NCI-H1436 (cell line): ENCODE measurements at places on chromosomes 2 and 18.

- DNase-seq = no peak
Observed at GRCh38 chr2:29222381-29223179, 107.4 kb downstream of the CLIP4 start.

- no peak for DNase-seq
Observed at GRCh38 chr2:11711751-11712150, 34.7 kb upstream of the LPIN1 start.

GRCh38 chr2:57720728-57721627 is 325.6 kb upstream of the VRK2 start:
- DNase-seq = no peak

GRCh38 chr18:73556904-73557303 is 590.7 kb downstream of the FBXO15 start:
- DNase-seq = no peak

GRCh38 chr2:197672371-197672893 is 3.0 kb downstream of the RFTN2 start:
- no peak for DNase-seq

- no peak for DNase-seq
Observed at GRCh38 chr18:79682894-79683625, 3.5 kb downstream of the CTDP1 start.

GRCh38 chr2:4656326-4656725 is 953.0 kb downstream of the DCDC2C start:
- DNase-seq = no peak

GRCh38 chr2:113111823-113112287 is 15.5 kb upstream of the IL1RN start:
- DNase-seq = no peak

DNA sequence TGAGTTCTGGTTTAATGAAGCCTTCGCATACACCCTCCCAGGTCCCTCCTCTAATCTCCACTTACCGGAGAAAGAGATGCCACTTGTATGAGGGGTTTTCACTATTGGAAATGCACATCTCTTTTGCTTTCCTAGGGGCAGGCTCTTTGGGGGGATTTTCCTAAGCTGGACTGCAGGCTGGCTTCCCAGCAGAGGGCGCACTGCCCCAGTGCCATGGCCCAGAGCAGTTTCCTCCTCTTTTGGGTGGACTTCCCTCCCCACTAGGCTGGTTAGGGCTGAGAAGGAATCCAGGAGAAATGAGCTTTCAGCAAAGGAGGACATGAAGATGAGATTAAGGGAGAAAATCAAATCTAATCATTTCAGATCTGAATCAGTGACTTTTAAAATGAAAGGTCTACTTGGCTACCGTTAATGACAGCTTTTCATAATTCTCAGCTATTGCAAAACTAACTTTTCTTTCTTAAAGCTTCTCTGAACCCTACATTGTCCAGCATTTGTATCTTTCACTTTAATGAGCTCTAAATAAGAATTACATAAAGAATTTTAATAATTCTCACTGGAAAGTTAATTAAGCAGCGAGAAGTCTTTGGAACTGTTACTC is 784.1 kb upstream of the FANCL start:
- DNase-seq = no peak

- DNase-seq = no peak
Observed at GRCh38 chr2:38398739-38399138, 21.7 kb upstream of the ATL2 start.

DNA sequence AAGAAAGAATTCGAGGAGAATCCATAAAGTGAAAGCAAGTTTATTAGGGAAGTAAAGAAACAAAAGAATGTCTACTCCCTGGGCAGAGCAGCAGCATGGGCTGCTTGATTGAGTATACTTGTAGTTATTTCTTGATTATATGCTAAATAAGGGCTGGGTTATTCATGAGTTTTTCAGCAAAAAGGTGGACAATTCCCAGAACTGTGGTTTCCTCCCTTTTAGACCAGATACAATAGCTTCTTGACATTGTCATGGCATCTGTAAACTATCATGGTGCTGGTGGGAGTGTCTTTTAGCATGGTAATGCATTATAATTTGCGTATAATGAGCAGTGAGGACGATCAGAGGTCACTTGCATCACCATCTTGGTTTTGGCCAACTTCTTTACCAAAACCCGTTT is 25.6 kb upstream of the TBC1D8 start:
- no peak for DNase-seq

GRCh38 chr2:177296040-177296439 is 31.5 kb upstream of the NFE2L2 start:
- DNase-seq = no peak

DNA sequence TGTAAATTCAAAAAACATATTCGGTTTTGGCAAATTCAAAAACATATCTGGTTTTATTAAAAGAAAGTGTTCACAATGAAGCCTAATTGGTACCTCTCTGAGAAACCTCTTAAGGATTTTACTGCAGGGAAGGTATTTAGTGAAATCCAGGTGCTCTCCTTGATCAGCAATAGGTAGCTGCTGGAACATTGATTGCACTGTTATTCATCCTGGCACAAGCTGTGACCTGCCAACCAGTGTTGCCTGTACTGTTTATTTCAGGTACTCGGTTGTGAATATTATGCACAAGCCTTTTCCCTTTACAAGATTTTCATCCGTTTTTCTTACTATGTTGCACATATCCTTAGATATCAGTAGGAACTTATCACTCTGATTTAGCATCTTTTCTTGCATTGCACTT is 155.8 kb upstream of the ZEB2 start:
- no peak for DNase-seq

DNA sequence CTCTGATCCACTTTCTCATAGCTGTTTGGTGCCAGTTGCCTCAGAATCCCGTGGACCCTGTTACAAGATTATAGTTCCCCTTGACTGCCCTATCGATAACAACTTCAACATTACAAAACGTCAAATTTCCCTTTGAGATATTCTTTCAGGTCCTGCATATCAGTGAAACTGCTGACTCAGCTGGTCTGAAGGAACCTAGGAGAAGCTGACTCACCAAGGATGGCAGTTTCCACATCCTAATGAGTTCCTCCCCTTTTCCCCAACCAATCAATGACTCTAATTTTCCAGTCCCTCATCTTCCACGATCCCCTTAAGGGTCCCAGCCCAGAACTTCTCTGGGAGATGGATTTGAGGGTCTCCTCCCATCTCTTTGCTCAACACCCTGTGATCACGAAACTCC is 27.6 kb upstream of the GNAL start:
- no peak for DNase-seq

GRCh38 chr2:223040527-223040926 is 11.5 kb upstream of the KCNE4 start:
- no peak for DNase-seq

DNA sequence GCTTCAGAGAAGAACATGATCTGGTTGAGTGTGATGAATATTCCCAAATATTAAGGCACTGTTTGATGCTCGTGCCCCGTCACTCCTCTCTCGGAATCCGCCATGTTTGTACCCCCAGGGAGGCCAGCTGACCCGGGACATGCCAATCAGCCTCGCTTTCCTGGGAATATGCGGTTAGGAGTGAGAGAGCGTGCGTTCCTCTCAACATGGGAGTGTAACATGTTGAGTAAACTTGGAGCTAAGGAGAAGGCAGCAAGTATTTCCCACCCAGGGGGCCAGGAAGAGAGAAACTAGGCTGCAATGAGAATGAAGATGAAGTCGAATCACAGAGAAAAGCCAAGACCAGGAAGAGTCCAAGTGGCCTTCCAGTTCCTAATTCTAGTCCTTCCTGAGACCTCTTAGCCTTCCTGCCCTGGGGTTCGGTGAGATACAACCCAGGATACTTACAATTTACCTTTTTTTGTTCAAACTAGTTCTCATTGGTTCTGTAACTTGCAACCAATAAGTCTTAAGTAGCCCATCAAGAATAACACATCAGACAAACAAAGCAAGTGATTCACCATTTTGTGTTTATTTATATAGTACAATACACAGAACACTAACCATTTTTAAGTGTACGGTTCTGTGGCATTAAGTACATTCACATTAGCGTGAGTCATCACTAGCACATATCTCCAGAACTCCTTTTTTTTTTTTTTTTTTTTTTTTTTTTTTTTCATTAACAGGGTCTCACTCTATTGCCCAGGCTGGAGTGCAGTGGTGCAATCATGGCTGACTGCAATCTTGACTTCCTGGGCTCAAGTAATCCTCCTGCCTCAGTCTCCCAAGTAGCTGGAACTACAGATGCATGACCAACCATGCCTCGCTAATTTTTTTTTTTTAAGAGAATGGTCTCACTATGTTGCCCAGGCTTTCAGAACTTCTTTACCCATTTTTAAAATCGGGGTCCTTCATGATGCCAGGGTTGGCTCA is 36.4 kb upstream of the SLC1A4 start:
- DNase-seq = no peak

DNA sequence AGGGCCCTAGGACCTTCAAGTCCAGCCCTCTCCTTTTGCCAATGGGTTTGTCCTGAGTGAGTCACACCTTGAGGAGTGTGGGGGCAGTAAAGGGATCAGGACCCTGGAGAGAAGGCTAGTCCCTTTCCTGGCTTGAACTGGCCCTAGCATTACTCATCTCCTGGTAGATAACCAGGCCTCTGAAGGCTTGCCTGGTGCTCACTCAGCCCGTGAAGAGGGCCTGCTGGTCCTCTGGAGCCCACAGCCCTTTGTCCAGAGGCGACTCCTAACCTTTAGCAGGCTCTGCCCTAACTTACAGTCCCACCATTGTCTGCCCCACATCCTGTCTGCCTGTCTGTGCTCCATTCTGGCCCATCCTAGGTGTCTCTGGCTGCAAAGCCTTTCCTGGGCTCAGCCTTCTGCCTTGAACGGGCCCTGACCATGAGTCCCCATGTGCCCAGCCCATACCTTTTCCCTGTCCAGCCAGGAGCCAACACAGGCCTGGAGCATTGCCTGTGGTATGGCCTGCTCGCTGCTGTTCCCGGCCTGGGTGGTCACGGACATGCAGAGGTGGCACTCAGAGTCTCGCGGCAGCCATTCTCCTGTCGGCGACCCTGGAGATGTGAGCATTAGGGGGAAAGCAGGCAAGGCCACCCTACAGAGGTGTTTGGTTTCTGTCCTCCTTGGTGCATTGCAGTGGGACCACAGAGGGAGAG is 5.0 kb downstream of the SFTPB start:
- DNase-seq = no peak

DNA sequence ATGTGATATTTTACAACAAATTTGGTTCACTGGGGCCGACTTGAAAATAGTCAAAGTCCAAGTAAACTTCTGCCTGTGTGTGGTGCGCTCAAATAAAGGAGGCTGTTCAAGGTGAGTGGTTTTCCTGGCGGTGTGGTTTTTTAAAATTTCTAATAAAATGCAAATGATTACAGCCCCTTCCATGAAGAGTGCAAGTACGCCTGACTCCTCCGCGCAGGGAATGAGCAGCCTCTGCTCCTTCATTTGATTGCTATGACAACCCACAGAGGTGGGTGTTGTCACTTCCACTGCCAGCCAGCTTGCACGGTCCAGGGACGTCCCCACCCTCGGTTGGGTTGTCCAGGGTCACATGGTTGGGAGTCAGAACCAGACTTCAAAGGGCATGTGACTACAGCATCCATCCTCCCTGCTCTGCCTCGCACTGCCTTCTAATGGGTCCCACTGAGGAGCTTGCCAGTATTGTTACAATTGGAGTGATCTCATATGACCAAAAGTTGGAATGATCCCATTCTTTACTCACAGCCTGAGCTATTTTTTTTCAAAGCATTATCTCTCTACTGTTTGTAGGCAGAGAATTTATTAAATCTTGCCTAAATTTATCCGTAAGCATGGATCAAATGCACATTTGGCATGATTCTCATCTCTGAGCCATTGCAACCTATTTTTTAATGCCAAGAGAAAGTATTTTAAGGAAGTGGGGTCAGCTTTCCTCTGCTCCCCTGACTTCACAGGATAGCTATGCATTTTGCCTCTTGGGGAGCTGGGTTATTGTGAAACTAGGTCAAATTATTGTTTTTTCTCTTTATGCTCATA is 121.3 kb downstream of the AGAP1 start:
- no peak for DNase-seq

GRCh38 chr2:88091943-88092342 is 24.3 kb downstream of the SMYD1 start:
- no peak for DNase-seq

GRCh38 chr2:141940709-141941108 is 190.1 kb downstream of the LRP1B start:
- DNase-seq = no peak

GRCh38 chr18:60090170-60090569 is 190.4 kb downstream of the PMAIP1 start:
- DNase-seq = no peak

DNA sequence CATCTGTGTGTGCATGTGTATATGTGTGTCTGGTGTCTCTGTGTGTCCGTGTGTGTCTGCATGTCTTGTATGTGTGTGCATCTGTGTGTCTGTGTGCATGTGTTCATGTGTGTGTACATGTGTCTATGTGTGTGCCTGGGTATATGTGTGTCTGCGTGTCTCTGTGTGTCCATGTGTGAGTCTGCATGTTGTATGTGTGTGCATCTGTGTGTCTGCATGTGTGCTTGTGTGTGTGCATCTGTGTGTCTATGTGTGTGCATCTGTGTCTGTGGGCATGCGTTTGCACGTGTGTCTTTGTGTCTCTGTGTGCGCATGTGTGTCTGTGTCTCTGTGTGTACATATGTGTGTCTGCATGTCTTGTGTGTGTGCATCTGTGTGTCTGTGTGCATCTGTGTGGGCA is 207.7 kb downstream of the TNS1 start:
- no peak for DNase-seq

- DNase-seq = no peak
Observed at GRCh38 chr18:57389271-57389670, 36.9 kb downstream of the ST8SIA3 start.

DNA sequence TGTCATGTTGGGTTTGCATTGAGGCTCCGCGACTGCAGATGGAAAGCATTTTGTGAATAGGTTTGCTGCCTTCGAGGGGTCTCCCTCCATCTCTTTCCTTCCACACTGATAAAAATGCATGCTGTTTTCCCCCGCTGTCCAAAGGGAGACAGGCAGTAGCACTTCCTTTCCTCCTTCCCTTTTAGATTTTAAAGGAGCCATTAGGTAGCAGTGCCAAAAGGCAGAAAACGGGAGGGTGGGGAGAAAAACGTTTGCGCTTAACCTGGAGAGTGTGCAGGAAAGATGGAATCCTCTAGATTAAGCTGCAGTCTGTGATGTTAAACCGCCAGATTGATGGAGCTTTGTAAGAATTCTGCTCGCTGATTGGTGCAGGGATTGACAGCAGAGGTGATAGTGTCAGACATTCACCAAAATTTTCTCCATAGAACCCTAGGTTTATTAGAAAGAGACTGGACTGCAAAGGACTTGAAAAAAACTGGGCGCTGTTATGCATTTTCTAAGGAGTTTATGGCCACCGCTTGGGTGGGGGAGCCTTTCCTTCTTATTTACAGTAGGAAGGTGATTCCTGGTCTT is 688 bp downstream of the MAPRE2 start:
- no peak for DNase-seq

DNA sequence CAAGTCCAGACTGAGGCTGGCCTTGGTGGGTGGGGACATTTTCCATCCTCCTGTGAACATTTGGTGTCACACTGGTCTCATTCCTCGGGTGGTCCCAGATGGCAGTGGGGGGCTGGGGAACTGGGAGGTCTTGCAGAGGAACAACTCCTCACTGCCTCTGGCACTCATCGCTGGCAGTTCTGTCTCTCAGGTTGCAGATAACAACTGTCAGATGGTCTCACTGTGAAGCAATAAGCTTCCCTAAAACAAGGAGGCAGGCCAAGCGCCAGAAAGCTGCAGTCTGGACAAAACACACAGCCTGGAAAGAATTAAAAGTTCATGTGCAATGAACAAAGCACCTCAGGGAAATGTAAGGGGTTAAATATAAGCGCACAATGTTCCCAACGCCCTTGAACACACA is 78.1 kb downstream of the IRS1 start:
- DNase-seq = no peak
